A549 treated with DMSO at 1 μM for 4 hours (cell line): ENCODE measurements at places on chromosomes 3 and 15. TPM values are rescaled to one million over a fixed set of nuclear protein-coding genes. Genes with fewer than 3 reads are reported as not detected.

The ANKRD63 gene
- total RNA-seq, result 0.11 to 0.28 TPM (median 0.20 TPM) in 5 replicates

The CGNL1 gene
- total RNA-seq, result 1.6 to 2.4 TPM (median 2.0 TPM) in 5 replicates

The MGLL gene
- 60.0 to 73.4 TPM (median 65.8 TPM) in 5 replicates for total RNA-seq

The MKRN3 gene
- 2.2 to 3.6 TPM (median 2.8 TPM) in 5 replicates for total RNA-seq

The GABRA5 gene
- total RNA-seq, result 82.0 to 116 TPM (median 111 TPM) in 5 replicates

The RAB6B gene
- total RNA-seq, result 1.5 to 2.4 TPM (median 1.7 TPM) in 5 replicates

The RAB5A gene
- total RNA-seq, result 36.2 to 55.6 TPM (median 48.9 TPM) in 5 replicates

The PRRT3 gene
- total RNA-seq, result 1.0 to 1.5 TPM (median 1.4 TPM) in 5 replicates
